ENCODE measurements at places on chromosomes 1 and 21.

- no peak for DNase-seq
These were observed 15.4 kb downstream of the DYNLT5 start for GRCh38 chr1:66767626-66768025.

DNA sequence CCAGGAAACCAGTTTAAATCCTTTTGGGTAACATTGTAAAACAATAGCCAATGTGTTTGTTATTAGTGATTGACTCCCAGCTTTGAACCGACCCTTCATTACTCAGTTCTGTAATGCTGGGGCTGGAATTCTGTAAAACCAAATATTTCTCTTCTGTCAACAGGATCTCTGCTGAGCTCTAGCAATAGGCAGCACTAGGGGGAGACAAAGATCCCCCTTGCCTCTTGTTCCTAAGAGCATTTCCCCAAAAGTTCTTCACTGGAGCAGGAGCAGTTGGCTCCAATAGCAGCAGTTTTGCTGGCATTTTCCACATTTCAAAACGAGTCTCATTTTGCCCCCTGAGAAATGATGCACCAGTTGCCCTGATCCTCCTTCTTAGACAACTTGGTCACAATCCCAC, 1671.1 kb downstream of the MRPL39 start:
- no peak for DNase-seq

- DNase-seq = no peak
These were observed 54.2 kb downstream of the DNTTIP2 start for GRCh38 chr1:93824834-93825233.

DNA sequence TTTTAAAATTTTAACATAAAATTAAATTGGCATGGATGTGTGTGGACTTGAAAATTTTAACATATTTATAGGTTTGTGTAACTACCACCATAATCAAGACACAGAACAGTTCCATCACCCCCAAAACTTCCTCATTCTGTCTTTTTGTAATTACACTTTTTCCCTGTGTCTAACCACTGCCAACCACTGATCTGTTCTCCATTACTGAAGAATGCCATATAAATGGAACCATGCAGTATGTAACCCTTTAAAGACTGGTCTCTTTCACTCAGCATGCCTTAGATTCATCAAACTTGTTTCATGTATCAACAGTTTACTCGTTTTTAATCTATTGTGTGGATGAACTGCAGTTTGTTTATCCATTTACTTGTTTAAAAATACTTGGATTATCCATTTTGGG, 13.0 kb upstream of the AHCYL1 start:
- no peak for DNase-seq

DNA sequence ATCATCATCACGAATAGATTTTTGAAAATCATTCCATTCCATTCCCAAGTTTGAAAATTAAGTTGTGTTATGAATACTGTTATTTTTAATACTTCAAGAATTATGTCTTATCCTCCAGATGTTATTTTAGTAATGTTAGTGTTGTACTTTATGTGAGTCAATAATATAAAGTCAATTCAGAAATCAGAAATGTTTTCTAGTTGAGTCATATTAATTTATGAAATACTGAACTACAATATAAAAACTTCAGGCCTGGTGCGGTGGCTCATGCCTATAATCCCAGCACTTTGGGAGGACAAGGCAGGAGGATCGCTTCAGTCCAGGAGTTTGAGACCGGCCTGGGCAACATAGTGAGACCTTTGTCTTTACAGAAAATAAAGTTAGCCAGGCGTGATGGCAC, 38.4 kb upstream of the GPR25 start:
- no peak for DNase-seq

GRCh38 chr21:37032293-37032692, 25.8 kb downstream of the RIPPLY3 start:
- DNase-seq = no peak

DNA sequence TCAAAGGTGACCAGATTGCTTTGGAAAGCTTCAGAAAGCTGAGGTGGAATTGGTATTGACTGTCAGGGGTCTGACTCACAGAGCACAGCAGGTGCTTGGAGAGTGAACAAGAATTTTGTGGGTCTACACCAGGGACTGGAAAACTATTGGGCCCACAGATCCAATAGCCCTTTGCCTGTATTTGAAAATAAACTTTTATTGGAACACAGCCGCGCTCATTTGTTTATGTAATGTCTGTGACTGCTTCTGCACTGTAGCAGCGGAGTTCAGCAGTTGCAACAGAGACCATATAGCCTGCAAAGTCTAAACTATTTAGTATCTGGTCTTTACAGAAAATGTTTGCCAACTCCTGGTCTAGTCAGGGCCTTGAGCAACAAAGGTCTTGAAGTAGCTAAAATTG, 315.6 kb downstream of the NFIA start:
- DNase-seq = no peak

GRCh38 chr1:74470251-74470650, 42.2 kb downstream of the LRRC53 start:
- no peak for DNase-seq

DNA sequence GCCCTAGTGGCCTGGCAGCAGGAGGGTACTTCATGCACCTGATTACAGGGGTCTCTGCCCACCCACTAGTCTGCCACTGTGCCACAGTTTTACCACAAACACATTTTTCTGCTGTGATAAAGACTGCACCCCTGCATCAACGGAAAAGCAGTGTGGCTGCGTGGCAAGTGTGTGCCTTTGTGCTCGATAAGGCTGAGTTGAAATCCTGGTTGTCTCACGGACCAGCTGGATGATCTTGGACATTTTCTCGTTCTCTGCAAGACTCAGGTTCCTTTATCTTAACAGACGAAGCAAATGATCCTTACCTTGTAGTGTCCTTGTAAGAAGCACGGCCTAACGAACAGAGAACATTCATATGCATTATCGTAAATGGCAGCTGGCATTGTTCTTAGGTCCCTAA, 10.2 kb downstream of the GRHL3 start:
- no peak for DNase-seq

DNA sequence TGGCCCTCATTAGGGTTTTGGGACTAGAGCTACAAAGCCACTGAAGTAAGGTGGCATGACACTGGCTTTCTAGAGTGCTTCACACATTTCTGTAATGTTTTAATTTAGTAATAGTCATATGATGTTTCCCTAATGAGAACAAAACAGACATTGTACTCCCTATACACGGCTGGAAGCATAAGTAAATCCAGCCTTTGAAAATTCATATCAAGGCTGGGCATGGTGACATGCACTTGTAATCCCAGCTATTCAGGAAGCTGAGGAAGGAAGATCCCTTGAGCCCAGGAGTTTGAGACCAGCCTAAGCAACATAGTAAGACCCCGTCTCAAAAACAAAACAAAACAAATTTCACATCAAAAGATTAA, 7.4 kb downstream of the USP48 start:
- DNase-seq = no peak

GRCh38 chr1:95138223-95138622, 21.1 kb downstream of the TLCD4 start:
- no peak for DNase-seq

DNA sequence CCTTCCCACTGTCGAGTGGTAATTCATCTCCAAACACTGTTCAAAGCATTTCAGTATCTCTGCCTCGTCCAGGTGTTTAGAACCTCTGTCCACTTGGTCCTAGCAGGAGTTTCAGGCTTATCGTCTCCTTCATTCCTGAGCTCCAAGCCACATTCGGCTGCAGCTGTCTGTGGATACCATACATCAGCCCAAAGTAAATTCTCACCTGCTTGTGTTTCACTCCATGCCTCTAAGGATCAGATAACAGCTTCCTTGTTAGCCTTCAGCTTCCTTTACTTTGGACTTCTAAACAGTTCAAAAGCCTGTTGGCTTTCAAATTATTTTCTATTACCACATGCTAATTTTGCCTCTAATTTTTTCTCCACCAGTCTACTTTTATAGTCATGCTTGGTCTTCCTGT, 219.0 kb upstream of the L1TD1 start:
- no peak for DNase-seq

GRCh38 chr1:207243442-207244408, 77.8 kb upstream of the CD55 start:
- DNase-seq = no peak

DNA sequence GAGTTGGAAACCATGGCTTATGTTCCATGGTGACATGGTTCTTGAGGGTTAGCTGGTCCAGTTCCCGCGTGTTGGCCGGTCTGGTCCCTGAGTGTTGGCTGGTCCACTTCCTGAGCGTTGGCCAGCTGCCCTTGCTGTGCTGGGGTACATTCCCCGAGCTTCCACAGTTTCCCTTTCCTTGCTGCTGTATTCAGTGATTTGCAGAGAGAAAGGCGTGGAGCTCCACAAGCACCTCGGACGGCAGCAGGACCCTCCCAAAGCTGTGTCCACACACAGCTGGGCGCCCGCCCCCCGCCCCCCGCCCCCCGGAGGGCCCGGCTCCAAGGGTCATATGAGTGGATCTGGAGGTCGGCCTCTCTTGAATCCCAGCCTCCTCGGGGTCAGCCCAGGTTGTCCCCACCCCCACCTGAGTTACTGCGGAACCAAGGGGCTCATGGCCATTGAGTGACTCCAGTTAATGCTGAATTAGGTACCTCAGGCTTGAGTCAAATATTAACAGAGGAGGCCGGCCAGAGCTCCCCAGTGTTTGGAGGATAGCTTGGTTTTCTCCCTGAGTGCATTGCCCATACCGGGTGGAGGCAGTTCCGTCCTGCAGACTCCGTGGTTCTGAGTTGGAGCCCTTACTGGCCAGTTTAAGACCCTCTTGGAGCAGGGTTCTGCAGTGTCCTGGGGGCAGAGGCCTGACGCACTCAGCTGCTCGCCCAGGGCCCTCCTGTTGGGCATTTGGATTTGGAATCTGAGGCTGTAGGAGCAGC, 18.4 kb downstream of the COL18A1 start:
- DNase-seq = no peak

- no peak for DNase-seq
These were observed 654 bp upstream of the ARHGEF2 start for GRCh38 chr1:155978973-155979429.

DNA sequence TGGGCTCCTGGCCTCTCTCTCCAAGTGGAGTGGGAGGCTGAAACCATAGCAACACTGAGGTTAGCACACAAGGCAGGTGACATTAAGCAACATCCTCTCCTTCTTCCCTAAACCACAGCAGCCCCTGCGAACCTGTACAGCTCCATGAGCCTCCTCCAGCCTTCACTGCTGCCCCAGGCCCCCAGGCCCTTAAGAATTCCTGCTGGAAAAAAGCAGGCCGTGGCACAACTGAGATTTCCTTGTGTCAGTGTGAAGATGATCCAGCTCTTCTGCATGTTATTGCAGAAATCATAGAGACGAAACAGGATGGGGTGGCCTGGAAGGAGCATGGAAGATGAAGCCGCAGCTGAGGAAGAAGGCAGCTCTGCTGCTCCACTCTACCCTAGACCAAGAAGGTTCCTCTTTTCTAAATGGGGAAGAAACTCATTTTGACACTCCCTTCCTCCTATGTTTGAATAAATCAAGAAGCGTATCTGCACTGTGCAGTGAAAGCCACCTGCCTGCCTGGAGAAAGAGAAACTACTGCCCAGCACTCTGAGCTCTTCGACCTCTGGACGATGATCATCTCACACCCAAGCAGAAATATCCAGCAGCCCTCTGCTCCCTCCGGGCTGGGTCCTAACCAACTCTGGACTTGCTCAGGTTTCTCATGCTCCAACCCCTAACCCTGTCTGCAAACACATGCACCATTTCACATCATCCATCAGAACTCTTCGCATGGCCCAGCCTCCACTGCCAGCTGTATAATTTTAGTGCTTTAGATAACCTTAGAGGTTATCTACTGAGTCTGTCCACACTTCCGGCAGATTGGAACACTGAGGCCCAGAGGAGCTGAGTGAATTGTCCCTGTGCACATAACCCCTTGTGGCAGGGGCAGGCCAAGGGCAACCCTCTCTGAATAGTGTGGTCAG, 20.7 kb downstream of the SH3BP5L start:
- DNase-seq = no peak

DNA sequence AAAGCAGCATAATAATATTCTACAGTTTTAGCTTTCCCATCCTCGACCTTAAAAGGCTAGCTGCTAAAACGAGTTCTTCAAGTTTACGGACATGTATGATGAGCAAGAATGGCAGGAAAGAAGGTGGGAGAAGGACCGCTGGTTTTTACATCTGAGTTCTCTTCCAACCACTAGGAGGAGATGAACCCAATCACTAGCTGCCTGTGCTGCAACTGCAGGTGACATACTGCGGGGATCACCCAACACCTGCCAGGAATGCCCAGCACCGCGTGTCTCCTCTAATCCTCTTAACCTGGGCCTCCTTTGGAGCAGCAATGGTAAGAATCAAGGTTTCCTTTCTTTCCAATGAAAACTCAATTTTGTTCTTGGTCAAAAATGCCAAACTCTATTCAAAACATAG, 23.5 kb downstream of the TOR3A start:
- DNase-seq = no peak

GRCh38 chr1:214022229-214022791, 34.5 kb downstream of the PROX1 start:
- DNase-seq = peak; percentile 39

GRCh38 chr1:168637350-168637991, 61.1 kb downstream of the XCL1 start:
- peak; percentile 53 for DNase-seq

- no peak for DNase-seq
These were observed 19.1 kb upstream of the MED18 start for GRCh38 chr1:28309702-28310101.

GRCh38 chr1:63908016-63908415, 134.2 kb downstream of the ROR1 start:
- no peak for DNase-seq

DNA sequence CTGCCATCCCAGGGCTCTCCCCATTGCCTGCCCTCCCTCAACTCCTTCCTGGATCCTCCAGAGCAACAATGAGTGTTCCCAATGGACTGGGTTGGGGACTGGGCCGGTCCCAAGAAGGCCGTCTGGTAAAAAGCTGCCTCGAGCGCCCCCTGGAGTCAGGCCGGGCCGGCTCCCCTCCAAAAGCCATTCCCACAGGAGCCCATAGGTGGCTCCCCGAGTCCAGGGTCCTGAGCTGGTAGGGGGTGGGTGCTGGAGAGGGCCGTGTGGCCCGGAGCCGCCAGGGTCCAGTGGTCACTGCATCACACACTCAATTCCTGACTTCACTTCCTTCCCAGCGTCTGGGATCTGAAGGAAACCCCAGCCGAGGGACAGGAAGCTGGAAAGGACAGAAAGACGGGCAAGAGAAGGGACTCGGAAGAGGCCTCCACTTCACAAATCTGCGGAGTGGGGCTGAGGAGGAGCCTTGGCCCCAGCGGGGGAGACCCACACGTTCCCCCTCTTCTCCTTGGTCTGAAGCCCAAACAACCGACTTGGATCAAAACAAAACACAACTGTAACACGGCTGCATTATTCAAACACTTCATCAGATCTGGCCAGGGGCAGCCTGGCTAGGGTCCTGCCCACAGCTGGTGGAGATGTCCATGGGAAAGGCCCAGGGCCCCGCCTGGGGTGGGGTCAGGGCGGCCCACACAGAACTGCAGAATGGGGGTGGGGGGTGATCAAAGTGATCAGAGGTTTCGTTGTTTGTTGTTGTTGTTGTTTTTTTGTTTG, 10.9 kb upstream of the ALDH4A1 start:
- DNase-seq = no peak

GRCh38 chr21:38921511-38922251, 116.0 kb downstream of the ETS2 start:
- DNase-seq = no peak

DNA sequence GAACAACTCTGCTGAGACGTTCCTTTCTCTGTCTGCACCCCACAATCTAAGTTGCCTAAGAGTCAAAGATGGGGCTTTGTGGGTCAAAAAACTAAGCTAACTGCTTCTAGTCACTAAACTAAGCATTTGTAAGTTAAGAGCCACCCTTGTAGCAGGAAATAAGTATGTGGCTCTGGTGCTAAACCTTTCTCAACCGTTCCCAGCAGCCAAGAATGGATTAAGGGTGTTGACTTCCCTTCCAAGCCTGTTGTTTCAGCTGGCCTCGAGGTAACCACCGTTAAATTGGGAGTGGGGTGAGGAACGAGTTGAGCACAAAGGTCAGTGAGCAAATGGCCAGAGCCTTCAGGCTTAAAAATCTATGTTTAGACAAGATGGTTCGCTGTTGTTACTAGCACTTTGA, 169.1 kb downstream of the TRIM33 start:
- no peak for DNase-seq
